ENCODE measurements at places on chromosomes 6 and 20.
A peak's percentile ranks its signal among the peaks of the same experiment; 100 is the strongest.

- DNase-seq: peak; percentile 20
Observed at GRCh38 chr6:168525926-168526630, 85.1 kb downstream of the SMOC2 start.

GRCh38 chr6:22206106-22206505 is 90.7 kb downstream of the PRL start:
- DNase-seq: no peak

GRCh38 chr6:88670369-88670768 is 293.0 kb downstream of the RNGTT start:
- DNase-seq: no peak

- DNase-seq: no peak
Observed at GRCh38 chr20:6908673-6909072, 141.2 kb downstream of the BMP2 start.

DNA sequence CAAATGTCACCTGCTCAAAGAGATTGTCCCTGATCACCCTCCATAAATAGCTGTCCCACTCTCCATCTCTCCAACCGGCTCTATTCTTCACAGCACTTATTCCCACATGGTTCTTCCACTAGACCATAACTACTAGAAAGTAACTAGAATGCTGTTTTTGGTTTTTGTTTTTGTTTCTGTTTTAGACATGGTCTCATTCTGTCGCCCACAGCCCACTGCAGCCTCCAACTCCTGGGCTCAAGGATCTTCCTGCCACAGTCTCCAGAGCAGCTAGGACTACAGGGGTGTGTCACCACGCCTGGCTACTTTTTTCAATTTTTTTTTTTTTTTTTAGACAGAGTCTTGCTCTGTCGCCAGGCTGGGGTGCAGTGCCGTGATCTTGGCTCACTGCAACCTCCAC is 12.2 kb downstream of the MMP24 start:
- DNase-seq: no peak

- DNase-seq: no peak
Observed at GRCh38 chr20:53567379-53567917, 26.2 kb downstream of the ZNF217 start.

- DNase-seq: no peak
Observed at GRCh38 chr20:36593347-36593929, 12.1 kb upstream of the RAB5IF start.

GRCh38 chr6:90758741-90759140 is 171.9 kb upstream of the MAP3K7 start:
- DNase-seq: no peak

- DNase-seq: no peak
Observed at GRCh38 chr20:56993020-56993559, 273.4 kb downstream of the BMP7 start.

DNA sequence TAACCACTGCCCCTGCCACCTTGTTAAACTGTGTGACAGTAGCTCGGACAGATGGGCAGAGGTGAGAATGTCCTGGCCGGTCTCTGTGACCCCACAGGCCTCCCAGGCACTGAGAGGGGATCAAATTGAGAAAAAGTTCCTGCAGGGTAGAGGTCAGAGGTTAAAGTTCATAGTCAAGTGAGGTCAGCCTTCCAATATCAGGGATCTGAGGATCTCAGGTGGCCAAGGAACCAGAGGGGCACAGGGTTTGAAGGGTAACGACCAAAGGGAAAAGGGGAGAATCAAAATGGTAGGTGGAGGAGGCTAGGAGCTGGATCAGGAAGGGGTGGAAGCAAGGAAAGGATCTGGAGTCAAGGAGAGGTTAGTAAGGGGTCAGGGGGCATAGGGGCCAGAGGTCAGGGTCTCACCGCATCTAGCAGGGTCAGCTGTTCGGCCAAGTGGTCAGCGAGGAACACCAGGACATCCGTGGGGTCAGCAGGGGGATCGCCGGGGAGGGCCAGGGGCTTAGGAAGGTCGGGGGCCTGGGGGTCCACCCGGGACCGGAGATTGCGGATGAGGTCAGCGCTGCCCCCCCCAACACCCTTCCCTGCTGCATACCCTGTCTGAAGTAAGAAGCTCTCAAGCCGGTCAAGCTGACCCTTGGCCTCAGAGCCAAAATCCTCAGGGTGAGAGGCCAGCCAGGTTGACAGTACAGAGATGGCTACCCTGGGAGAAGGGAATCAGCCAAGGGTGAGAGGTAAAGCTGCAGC is 2.9 kb downstream of the RGL2 start:
- DNase-seq: no peak

- peak; percentile 0 for DNase-seq
Observed at GRCh38 chr6:117484052-117484646, 1.7 kb downstream of the DCBLD1 start.

DNA sequence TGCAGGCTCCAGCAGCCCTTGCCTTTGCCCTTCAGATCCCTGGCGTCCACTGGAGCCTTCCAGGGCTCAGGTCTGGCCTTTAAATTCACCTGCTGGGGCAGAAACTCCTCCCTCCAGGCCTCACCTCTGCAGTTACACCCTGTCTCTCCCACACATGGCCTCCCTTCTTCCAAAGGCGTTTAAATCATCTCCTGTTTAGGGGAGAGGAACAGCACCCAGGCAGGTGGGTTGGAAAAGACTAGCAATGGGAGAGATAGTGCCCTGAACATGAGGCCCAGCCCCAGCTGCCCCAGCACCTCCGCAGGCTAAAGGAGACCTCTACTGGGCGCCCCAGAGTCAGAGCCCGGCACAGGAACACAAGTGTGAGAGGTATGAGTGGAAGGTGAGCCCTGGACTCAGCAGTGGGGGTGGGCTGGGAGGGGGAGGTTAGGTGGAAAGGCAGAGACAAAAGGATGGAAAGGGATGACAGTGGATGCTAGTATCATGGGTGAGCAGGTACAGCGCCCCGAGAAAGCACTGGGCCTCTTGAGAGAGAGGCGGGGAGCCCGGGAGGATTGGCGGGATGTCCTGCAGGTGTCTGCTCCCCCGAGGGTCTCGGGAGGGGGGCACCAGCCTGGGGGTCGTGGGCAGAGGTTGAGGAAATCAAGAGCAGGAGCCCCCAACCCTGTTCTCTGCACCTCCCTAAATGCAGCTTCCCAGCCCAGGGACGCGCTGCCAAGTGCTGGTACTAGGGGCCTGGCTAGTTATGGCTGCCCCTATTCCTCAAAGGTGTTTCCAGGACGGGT is at the start of gene CST9:
TSS of gene CST9 (minus strand) at position 51 of the 785 bp plus-strand sequence. CDS start 53 bp downstream, outside the sequence.
- no peak for DNase-seq

DNA sequence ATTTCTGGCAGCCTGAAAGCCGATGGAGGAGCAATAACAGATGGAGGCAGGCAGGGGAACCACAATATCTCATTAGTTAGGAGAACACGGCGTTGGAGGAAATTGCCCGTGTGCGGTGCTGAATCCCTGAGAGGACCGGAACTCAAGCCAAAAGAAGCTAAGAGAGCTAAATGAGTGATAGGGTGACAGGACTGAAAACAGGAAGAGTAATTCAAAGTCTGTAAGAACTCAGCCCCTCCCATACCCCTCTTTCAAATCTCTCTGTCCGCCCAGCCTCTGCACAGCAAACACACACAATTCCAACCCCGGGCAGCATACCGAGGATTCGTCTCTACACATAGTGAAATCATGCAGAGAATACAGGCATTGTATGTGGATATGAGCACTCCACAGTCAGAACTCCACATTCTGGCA is 2.6 kb upstream of the IPCEF1 start:
- no peak for DNase-seq

GRCh38 chr6:46993846-46994245 is 48.3 kb downstream of the ADGRF1 start:
- DNase-seq: no peak

DNA sequence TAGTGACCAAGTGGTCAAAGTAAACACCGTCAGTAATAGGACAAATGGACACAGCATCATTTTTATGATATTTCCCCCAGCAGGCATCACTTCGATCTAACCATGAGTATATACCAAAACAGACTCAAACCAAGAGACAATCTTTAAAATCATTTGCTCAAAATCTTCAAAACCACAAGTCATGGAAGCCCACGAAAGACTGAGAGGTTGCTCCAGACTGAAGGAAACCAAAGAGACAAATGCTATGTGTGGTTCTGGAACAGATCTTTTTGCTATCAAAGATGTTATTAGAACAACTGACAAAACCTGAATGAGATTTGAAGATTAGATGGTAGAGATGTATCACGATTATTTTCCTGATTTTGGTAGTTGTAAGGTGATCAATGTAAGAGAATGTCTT is 197.7 kb downstream of the TBXT start:
- no peak for DNase-seq

DNA sequence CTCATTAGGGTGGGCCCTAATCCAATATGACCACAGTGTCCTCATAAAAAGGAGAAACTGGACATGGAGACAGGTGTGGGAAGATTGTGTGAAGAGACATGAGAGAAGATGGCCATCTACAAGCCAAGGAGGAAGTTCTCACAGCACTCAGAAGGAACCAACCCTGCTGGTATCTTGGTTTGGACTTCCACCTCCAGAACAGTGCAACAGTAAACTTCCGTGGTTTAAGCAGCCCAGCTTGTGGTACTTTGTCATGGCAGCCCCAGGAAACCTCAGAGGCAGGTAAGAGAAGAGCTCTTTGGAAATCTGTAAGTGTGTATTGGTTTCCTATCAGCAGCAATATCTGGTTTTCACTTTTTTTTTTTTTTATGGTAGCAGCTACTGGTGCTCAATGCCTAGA is 16.5 kb upstream of the CNKSR3 start:
- no peak for DNase-seq

DNA sequence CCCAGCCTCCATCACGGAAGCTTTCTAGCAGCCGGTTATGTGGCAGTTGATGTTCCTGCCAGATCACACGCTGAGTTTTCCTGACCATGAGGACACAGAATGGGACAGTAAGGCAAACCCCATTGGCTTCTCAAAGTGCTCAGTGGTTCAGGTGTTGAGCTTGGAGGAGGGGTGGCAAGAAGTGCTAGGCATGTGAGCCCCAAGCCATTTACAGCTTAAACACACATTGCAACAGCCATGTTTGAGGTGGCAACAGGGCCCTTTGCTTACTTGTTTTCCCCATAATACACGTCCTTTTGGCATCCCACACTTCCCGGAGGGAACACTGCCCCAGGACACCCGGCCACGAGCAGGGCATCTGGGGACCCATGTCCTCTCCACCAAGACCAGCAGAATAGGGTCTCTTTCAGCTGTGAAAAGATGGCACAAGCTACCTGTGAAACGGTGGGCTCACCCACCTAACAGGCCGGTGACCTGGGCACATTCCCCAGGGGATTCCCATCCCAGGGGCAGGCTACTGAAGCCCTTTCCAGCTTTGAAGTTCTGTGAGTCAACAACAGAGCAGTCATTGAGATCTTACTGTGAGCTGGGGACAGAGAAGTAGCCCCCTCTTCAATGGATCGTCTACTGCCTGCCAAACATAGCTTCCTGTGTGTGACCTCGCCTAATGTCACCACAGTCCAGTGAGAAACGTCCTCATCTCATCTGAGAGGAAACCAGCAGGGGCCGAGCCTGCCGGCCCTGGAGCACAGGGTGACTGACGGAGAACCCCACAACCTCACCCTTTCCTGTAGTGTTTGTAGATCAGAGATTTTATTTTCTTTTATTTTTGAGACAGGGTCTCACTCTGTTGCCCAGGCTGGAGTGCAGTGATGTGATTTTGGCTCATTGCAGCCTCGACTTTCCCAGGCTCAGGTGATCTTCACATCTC is 4.0 kb upstream of the TLDC2 start:
- no peak for DNase-seq

DNA sequence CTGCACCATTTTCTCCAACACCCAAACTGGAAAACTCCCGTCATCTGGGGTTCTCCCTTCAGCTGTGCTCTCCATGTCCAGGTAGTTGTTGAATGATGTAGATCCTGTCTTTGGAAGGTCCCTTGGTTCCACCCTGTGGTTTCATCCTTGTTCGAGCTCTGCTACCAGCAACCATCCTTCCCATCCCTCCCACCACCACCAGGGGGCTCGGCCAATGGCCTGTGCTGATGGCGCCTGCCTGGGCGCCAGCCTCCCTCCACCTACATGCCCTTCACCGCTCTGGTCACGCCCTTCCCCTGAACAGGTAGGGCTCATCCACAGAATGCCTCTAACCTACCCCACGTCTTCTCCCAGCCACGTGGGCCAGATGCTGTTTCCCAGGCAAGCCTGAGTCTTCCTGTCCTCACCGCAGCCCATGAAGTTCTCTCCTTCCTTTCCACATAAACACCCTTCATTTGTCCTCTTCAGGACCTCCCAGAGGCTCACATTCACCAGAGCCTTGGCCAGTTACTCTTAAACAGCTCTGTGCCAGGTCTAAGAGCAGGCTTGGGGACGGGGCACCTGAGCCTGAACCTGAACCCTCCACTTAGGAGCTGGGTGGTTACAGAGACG is 75.1 kb upstream of the DUSP22 start:
- DNase-seq: no peak

GRCh38 chr6:22149501-22150367 is 147.1 kb downstream of the PRL start:
- DNase-seq: peak; percentile 69

DNA sequence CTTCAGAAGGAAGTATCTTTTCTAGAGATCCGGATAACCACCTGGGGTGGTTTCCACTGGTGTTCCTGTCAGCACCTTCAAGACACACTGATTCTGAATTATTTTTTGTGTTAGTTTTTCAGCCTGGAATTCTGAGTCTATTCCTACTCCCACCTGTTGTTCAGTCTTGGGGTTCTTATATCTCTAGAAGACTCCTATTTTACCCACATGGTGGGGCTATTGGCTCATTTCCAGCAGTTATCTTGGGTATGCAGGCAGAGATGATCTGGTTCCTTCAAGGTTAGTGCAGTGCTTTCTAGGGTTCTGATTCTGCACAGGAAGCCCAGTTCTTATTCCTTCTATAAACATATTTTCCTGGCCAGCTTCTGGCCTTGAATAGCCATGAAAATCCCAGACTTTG is 175.6 kb upstream of the PDE7B start:
- no peak for DNase-seq

DNA sequence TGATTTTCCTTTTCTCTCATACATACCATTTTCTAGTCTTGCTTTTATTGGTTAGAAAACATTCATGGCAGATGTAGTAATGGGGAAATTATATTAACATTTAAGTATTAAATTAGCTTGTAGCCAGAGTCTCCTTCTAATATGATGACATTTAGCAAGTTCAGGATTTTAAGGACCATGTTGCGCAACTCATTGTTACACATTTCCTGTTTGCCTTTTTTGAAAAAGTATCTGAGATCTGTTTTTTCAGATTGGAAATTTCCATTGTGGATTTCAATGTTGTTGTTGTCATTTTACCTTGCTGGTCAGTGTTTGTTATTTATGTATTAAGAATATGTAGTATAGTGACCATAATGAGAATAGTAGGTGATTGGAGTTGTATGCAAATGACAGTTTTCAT is 38.7 kb downstream of the CDKAL1 start:
- no peak for DNase-seq

- DNase-seq: no peak
Observed at GRCh38 chr20:21550587-21550986, 36.7 kb upstream of the NKX2-2 start.

GRCh38 chr6:35626401-35626800 is 62.3 kb downstream of the FKBP5 start:
- DNase-seq: no peak

GRCh38 chr20:43911066-43911465 is 3.6 kb upstream of the TOX2 start:
- DNase-seq: no peak

GRCh38 chr6:113111550-113111949 is 745.6 kb upstream of the MARCKS start:
- DNase-seq: no peak
